ENCODE measurements at places on chromosomes 11 and 22. TPM values are rescaled to one million over a fixed set of nuclear protein-coding genes. Genes with fewer than 3 reads are reported as not detected.

DNA sequence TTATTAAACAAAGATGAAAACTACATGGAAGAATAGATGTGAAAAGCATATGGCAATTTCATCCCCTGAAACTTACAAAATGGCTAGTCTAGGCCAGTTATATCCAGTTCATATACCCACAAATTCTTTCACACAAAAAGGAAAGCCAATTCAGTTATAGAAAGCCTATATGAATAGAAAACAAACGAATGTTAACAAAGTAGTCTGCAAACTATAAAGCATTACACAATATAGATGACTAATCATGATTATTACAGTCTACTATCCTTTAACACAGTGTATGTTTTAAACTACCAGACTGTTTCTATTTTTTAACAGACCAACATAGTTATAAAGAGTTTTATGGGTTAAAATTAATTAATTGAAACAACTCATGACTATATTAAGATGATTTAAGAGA is 12.1 kb downstream of the DCUN1D5 start:
- DNase-seq, result no peak

GRCh38 chr22:21657360-21658032 is 8.3 kb upstream of the PPIL2 start:
- DNase-seq, result peak; percentile 13

DNA sequence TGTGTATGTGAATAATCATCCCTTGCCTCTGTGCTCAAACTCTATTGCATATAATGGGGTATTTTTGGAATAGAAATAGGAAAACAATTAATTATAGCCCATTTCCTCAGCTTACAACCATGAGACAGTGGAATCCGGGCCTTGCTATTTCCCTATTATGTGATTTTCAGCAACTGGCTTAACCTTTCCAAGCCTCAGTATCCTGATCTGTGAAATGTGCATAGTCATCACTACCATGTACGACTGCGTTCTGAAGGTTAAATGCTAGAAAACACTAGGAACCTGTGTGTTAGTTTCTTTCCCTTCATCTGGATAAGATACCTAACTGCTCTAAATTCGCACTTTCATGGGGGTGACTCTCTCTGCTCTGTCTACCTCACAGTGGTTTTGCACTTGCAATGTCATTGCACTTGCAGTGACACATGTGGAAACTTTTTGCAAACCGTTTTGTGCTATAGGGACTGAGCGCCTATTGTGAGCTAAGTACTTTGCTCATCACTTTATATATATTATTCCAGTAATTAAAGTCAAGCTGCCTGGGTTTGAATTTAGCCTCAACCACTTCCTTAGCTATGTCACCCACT is 48.3 kb downstream of the IRAG1 start:
- no peak for DNase-seq

DNA sequence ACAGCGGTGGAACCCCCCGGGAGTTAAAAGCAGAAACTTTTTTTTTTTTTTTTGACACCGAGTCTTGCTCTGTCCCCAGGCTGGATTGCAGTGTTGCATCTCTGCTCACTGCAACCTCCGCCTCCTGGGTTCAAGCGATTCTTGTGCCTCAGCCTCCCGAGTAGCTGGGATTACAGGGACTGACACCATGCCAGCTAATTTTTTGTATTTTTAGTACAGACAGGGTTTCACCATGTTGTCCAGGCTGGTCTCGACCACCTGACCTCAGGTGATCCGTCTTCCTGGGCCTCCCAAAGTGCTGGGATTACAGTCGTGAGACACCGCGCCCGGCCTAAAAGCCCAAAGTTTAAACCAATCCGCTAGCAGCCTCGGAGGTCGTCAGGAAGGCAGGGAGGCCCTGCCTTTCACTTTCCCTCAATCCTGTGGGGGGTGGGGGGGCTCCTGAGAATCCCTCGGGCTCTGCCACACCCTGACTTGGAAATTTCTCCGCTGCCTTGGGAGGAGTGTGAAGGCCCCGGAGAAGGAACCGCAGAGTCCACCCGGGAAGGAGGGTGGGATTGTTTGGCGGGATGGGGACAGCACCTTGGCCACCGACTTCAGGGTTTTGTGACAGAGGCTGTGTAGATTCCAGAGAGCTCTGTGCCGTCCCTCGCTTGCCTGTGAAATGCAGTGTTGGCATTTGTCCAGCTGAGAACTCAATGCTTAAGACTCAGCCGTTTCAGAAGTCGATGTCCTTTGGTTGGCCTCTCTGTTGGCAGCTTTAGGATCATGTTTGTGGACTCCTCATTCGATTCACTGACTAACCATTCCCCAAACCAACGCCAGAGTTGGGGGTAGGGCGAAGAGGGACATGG is 1.0 kb downstream of the ARHGAP8 start:
- no peak for DNase-seq

DNA sequence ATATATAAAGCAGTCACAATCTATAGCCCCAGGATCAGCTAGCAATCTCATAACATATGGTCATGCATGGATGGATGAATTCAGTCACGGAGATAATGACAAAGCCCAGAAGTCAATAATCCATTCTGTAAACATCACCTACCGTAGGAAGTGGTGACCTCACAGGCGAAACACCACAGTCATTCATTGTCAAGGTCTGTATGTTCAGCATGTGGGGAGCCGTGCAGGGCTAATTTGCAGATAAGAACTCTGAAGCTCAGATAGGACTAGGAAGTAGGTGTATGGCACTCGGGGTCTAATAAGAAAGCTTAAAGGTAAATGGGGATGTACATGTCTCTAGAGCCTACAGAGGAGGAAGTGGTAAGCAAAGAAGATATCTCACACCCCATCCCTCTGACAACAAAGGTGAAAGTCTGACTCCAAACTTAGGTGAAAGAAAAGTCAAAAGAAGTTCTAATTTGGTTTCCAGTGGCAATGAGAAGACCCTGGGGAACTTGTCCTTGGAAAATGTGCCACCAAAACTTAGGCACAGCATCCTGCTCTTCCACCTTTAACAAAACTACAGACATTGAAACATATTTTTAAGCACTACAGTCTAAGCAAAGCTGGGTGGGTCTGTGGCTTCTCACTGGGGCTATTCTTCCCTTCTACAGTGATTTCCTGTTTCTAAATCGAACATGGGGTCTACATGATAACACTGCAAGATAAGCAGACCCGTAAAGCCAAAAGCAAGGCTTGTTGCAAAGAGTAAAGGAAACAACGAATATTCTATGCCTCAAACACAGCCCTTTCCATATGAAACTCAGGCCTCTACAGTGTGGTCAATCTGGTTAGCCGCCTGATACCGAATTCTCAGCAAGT is 5.2 kb downstream of the CRTAM start:
- DNase-seq, result no peak

GRCh38 chr11:73729594-73730206 is 31.2 kb downstream of the RAB6A start:
- DNase-seq, result no peak

GRCh38 chr11:114401311-114401710 is 845 bp downstream of the RBM7 start:
- no peak for DNase-seq

Gene OR2AT4
- not detected for total RNA-seq

Gene TREH
- 0.57 TPM for total RNA-seq

Gene GNG3
- total RNA-seq, result not detected
